Pancreas (tissue), 10 donors: ENCODE measurements at places on chromosomes 6 and 20.

DNA sequence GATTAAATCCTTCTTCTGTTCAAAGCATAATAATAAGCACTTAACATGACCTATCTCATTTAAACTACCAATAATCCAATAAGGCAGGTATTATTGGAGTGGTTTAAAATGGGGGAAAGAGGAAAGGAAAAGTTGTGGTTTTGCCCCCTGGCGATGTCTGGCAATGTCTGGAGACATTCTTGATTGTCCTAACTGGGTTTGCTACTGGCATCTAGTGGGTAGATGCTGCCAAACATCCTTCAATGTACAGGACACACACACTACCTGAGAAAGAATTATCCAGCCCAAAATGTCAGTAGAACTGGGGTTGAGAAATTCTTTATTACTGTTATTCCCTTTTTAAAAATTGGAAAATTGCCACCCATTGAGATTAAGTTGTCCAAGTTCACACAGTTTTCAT lies 25.2 kb upstream of the SRSF6 start:
- H3K36me3 ChIP-seq: no peaks in the 10 kb centered on the region
- no peaks in the 10 kb centered on the region for H3K27me3 ChIP-seq
- H3K27ac ChIP-seq: no peak overlapping the region
- H3K4me3 ChIP-seq: no peak overlapping the region

- no peak for DNase-seq
- H3K27ac ChIP-seq: no peak overlapping the region
- no peaks in the 10 kb centered on the region for H3K36me3 ChIP-seq
- H3K4me3 ChIP-seq: no peak overlapping the region
- no peaks in the 10 kb centered on the region for H3K27me3 ChIP-seq
These were observed 143.9 kb downstream of the PXDC1 start for GRCh38 chr6:3607599-3607998.

DNA sequence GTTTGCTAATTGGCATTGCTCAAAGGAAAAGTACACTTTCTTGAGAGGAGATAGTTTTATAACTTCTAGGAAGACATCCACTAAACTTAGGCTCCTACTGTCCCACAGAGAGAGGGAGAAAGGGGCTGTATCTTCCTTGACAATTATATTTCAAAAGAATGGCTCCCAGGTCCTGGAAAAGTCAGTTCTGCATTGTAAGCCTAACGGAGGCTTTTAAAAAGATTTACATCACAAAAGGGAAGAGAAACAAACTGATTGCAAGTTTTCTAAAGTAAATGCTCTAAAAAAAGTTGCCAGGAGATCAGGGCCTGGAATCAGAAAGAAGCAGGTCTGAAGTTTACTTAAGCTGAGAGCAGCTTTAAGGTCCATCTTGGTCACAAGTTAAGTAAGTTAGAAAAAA lies 839.5 kb downstream of the FRK start:
- H3K36me3 ChIP-seq: no peaks in the 10 kb centered on the region
- no peak overlapping the region for H3K27ac ChIP-seq
- no peak overlapping the region for H3K4me3 ChIP-seq
- no peak for DNase-seq
- H3K4me1 ChIP-seq: no peaks in the 10 kb centered on the region

GRCh38 chr20:25315418-25316210 lies 67.7 kb downstream of the PYGB start:
- no peaks in the 10 kb centered on the region for H3K4me1 ChIP-seq
- DNase-seq: no peak
- no peak overlapping the region for H3K27ac ChIP-seq
- peaks cover 15% of the 10 kb centered on the region for H3K36me3 ChIP-seq
- no peaks in the 10 kb centered on the region for H3K27me3 ChIP-seq

DNA sequence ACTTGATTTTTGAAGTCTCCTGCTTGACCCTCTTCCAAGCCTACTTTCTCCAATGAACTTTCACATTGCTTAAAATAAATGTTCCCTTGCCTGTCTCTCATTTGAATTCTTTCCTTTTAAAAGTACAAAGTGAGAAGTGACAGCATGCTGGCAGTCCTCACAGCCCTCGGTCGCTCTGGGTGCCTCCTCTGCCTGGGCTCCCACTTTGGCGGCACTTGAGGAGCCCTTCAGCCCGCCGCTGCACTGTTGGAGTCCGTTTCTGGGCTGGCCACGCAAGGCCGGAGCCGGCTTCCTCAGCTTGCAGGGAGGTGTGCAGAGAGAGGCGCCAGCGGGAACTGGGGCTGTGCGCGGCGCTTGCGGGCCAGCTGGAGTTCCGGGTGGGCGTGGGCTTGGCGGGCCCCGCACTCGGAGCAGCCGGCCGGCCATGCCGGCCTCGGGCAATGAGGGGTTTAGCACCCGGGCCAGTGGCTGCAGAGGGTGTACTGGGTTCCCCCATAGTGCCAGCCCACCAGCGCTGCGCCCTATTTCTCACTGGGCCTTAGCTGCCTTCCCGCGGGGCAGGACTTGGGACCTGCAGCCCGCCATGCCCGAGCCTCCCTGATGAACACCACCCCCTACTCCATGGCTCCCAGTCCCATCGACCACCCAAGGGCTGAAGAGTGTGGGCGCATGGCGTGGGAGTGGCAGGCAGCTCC lies 31.9 kb downstream of the SERPINB6 start:
- DNase-seq: peak; percentile 39
- H3K36me3 ChIP-seq: no peaks in the 10 kb centered on the region
- no peak overlapping the region for H3K27ac ChIP-seq

DNA sequence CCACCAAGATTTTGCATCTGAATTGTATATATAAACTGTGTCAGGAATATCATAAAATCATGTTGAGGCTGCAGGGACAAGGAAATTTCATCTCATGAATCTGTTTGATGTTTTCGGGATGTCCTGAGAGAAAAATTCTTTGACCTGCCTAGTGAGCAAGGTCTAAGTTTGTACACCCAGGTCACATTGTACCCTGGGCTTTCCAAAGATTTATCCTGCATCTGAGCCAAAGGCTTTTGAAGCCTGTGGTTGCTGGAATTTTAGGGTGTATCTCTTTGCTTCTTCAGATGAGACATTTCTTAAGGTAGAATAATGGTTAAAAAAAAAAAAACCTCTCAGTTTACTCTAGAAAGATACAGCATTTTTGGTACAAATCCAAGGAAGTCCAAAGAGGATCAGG lies 63.3 kb downstream of the FOXO3 start:
- H3K27me3 ChIP-seq: no peaks in the 10 kb centered on the region
- H3K4me3 ChIP-seq: no peak overlapping the region
- H3K4me1 ChIP-seq: peaks cover 36% of the 10 kb centered on the region
- no peak for DNase-seq

DNA sequence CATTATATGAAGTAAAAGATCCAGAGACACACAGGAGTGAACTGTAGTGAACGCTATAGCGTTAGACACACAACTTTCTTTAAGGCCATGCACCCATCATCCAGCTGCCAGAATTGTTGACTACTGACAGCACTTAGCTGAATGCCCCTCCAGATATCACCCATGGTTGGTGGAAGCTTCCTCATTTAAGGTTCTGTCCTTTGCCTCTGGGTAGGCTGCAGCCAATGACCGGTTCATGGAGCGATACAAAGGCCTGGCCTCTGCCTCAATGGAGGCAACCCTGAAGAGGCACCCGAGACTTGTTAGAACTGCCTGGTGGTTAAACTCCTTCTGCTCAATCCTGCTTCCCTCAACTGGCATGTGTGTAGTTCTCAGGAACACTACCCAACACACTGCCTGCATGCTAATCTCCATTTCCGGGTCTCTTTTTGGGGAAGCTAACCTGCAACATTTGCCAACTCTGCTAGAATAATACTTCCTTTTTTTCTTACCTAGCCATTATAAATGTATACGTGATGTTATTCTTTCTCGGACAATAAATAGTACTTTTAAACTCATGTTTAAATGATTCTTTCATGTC lies 49.8 kb upstream of the THEMIS start:
- no peaks in the 10 kb centered on the region for H3K4me1 ChIP-seq
- H3K4me3 ChIP-seq: no peak overlapping the region
- no peaks in the 10 kb centered on the region for H3K36me3 ChIP-seq
- no peak for DNase-seq
- no peak overlapping the region for H3K27ac ChIP-seq

- no peak overlapping the region for H3K4me3 ChIP-seq
- no peak overlapping the region for H3K27ac ChIP-seq
- H3K4me1 ChIP-seq: no peaks in the 10 kb centered on the region
- no peak for DNase-seq
- H3K27me3 ChIP-seq: no peaks in the 10 kb centered on the region
These were observed 98.3 kb downstream of the ELOVL5 start for GRCh38 chr6:53250176-53251032.

DNA sequence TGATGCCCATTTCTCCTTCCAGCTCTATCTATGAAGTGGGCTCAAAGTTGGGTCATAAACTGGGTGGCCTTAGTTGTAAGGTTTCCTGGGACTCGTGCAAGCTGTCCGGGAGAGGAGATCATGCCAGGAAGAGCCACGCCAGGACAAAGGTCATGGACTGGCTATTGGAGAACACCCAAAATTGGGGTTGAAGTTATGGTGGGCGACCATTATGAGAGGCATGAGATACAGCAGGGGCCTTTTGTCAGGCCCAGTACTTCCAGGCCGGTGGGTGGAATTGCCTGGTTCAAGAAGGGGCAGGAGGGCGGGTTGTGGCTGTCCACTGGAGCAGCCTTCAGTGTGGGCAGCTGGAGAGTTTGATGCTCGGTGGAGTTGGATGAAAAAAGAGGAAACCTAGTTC lies 225.1 kb upstream of the SSTR4 start:
- H3K27ac ChIP-seq: no peak overlapping the region
- H3K36me3 ChIP-seq: no peaks in the 10 kb centered on the region
- no peak for DNase-seq

GRCh38 chr6:47674673-47675072 lies 23.7 kb upstream of the ADGRF4 start:
- H3K36me3 ChIP-seq: no peaks in the 10 kb centered on the region
- no peak for DNase-seq
- peaks cover 12% of the 10 kb centered on the region for H3K4me1 ChIP-seq
- H3K27ac ChIP-seq: no peak overlapping the region

- no peaks in the 10 kb centered on the region for H3K4me1 ChIP-seq
These were observed 520.5 kb upstream of the ADGRB3 start for GRCh38 chr6:68114463-68115047.

- no peak for DNase-seq
- H3K4me1 ChIP-seq: no peaks in the 10 kb centered on the region
- H3K27me3 ChIP-seq: no peaks in the 10 kb centered on the region
- H3K36me3 ChIP-seq: peaks cover 61% of the 10 kb centered on the region
- H3K27ac ChIP-seq: no peak overlapping the region
- H3K4me3 ChIP-seq: no peak overlapping the region
These were observed 24.4 kb downstream of the ARG1 start for GRCh38 chr6:131597446-131597845.

- no peak overlapping the region for H3K4me3 ChIP-seq
- H3K27me3 ChIP-seq: no peaks in the 10 kb centered on the region
These were observed 172.7 kb upstream of the MARCKS start for GRCh38 chr6:113684382-113684901.

- H3K4me1 ChIP-seq: peaks cover 29% of the 10 kb centered on the region
- peak overlapping the region; percentile 86 for H3K4me3 ChIP-seq
- H3K36me3 ChIP-seq: no peaks in the 10 kb centered on the region
- no peaks in the 10 kb centered on the region for H3K27me3 ChIP-seq
- peak overlapping the region; percentile 90 for H3K27ac ChIP-seq
These were observed 997 bp upstream of the FBXO30 start for GRCh38 chr6:145815309-145816274.

- H3K27me3 ChIP-seq: no peaks in the 10 kb centered on the region
- H3K4me3 ChIP-seq: no peak overlapping the region
- H3K27ac ChIP-seq: no peak overlapping the region
- no peaks in the 10 kb centered on the region for H3K4me1 ChIP-seq
These were observed 4.2 kb upstream of the FBXO30 start for GRCh38 chr6:145818796-145819195.

DNA sequence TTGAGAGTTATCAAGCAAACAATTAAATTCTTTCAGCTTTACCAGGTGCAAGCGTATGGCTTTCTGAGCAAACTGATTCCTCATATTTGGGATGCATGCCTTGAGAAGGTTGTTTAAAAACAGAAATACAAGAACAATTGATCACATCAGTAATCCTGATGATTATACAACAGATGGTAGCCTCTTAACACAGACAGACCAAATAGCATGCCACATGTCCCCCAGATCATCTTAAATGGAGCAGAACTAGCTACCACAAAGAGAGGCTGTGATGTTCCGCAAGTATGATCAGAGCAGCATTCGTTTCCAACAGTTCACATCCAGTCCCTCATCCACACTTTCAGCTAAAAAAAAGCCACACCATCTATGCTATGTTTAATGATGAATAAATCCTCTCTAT lies 246.2 kb upstream of the NRSN1 start:
- H3K4me1 ChIP-seq: no peaks in the 10 kb centered on the region
- no peaks in the 10 kb centered on the region for H3K36me3 ChIP-seq
- no peaks in the 10 kb centered on the region for H3K27me3 ChIP-seq

DNA sequence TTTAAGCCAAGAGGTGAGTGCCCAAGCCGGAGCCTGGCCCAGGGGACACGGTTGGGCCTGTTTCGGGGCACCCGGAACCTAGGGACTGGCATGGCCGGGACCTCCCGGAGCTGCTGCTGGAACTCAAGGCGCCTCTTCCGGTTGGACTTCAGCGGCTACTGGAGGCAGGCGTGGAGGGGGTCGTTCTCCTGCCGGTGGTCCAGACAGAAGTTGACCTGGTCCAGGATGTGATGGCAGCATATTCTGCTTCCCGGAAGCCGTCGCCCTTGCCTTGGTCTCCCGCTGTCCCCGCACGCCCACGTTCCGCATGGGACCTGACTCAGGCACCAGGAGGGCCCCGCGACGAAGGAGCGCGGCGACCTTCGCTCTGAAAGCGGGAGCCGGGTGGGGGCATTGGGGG lies 240.8 kb downstream of the FOXA2 start:
- no peak overlapping the region for H3K27ac ChIP-seq
- DNase-seq: peak; percentile 27
- no peak overlapping the region for H3K4me3 ChIP-seq
- no peaks in the 10 kb centered on the region for H3K36me3 ChIP-seq

- no peak for DNase-seq
- no peaks in the 10 kb centered on the region for H3K27me3 ChIP-seq
- H3K27ac ChIP-seq: no peak overlapping the region
- H3K36me3 ChIP-seq: no peaks in the 10 kb centered on the region
These were observed 665.1 kb downstream of the RNF144B start for GRCh38 chr6:19052219-19052618.

- no peak overlapping the region for H3K4me3 ChIP-seq
- no peaks in the 10 kb centered on the region for H3K27me3 ChIP-seq
- no peaks in the 10 kb centered on the region for H3K4me1 ChIP-seq
- no peak for DNase-seq
These were observed 73.5 kb downstream of the EYS start for GRCh38 chr6:65633501-65633900.

GRCh38 chr20:49501917-49502316 lies 19.4 kb upstream of the KCNB1 start:
- H3K27me3 ChIP-seq: no peaks in the 10 kb centered on the region
- DNase-seq: no peak
- no peak overlapping the region for H3K4me3 ChIP-seq
- H3K4me1 ChIP-seq: no peaks in the 10 kb centered on the region
- H3K36me3 ChIP-seq: no peaks in the 10 kb centered on the region
- H3K27ac ChIP-seq: no peak overlapping the region

GRCh38 chr6:42777126-42777822 lies 4.6 kb upstream of the BICRAL start:
- H3K4me3 ChIP-seq: no peak overlapping the region
- no peaks in the 10 kb centered on the region for H3K27me3 ChIP-seq
- no peaks in the 10 kb centered on the region for H3K4me1 ChIP-seq
- no peaks in the 10 kb centered on the region for H3K36me3 ChIP-seq

- no peak for DNase-seq
- no peaks in the 10 kb centered on the region for H3K4me1 ChIP-seq
- H3K4me3 ChIP-seq: no peak overlapping the region
- no peaks in the 10 kb centered on the region for H3K27me3 ChIP-seq
These were observed 688.6 kb downstream of the CBLN4 start for GRCh38 chr20:55316753-55317152.
